ENCODE measurements at places on chromosomes 2 and 18. TPM values are rescaled to one million over a fixed set of nuclear protein-coding genes. Genes with fewer than 3 reads are reported as not detected.
A peak's percentile ranks its signal among the peaks of the same experiment; 100 is the strongest.

DNA sequence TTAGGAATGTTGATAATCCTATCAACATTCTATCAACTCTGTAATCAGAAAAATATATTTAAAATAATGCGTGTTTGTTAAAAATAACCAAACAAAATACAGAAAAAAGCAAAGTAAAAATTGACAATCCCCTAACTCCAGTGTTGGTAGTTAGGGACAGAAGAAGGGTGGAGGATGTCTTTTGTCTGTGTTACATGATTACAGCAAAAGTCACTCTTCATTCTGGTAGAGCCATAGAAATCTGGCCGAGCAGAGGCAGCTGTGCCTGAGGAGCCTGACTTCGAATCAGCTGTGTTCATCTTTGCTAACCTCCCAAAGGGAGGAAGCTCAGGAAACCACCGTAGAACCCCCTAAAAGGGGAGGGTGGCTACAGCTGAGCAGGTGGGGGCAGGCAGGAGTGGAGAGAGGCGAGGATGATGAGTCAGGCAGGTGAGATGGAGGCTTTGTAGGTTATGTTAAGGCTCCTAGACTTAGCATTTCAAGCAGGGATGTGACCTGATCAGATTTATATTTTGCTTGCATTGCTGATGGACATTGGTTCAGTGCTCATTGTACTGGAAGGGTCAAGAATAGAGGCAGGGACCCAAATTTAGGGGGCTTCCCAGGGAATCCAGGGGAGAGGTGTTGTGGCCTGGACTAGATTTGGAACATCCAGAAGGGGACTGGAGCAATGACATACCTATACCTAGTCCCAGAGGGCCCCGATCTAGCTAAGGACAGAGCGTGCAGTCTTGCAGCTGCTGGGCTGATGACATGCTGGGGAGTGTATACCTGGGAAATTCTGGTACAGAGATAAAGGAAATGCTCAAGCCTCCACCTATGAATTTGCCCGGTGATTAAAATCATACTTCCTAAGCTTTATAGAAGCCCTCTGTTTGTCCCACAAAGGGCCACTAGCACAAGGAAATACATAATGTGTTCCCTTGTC is 95.7 kb downstream of the NEDD4L start:
- no peak for DNase-seq

DNA sequence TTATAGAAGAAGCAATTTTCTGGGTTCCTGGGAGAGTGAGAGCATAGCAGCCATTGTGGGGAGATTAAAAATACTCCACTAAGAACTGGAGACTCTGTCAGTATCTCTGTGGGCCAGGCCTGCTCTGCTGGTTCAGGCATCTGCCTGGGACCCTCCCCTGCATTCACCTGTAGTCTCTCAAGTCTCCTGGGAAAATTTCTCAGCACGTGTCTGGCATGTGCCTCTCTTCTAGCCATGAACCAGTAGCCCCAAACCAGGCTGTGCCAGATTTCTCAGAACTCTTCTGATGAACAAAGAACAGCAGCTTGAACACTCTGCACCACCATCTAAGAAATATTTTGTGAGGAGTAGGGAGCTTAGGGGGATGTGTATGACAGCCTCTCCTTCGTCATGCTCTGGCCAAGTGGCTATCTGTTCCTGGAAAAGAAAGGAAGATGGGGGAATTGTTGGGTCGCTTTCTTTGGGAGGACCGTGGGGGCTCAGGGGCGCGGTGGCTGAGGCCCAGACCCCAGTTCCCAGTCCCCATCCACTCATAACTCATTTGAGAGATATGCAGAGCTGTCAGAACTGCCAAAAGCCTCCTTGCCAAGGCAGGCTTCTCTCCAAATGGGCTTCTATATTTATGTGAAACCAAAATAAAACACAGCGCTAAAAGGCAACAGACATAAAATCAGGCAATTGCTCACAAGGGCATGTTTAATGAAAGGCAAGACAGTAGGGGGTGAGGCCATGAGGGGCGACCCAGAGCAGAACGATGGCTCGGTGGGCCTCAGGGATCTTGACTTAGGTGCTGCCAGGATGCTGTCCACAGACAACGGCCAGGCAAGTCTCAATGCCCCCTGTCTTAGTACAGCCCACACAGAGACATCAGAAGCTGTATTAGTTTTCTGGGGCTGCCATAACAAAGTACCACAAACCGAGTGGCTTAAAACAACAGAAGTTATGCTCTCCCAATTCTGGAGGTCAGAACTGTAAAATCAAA is 114.7 kb upstream of the TNP1 start:
- no peak for DNase-seq

- DNase-seq = no peak
These were observed 281.2 kb upstream of the LYPD1 start for GRCh38 chr2:132951008-132951714.

GRCh38 chr18:79552140-79552631 is 127.4 kb upstream of the CTDP1 start:
- DNase-seq = peak; percentile 62

GRCh38 chr2:127226520-127227263 is 6.6 kb upstream of the CYP27C1 start:
- DNase-seq = peak; percentile 56

DNA sequence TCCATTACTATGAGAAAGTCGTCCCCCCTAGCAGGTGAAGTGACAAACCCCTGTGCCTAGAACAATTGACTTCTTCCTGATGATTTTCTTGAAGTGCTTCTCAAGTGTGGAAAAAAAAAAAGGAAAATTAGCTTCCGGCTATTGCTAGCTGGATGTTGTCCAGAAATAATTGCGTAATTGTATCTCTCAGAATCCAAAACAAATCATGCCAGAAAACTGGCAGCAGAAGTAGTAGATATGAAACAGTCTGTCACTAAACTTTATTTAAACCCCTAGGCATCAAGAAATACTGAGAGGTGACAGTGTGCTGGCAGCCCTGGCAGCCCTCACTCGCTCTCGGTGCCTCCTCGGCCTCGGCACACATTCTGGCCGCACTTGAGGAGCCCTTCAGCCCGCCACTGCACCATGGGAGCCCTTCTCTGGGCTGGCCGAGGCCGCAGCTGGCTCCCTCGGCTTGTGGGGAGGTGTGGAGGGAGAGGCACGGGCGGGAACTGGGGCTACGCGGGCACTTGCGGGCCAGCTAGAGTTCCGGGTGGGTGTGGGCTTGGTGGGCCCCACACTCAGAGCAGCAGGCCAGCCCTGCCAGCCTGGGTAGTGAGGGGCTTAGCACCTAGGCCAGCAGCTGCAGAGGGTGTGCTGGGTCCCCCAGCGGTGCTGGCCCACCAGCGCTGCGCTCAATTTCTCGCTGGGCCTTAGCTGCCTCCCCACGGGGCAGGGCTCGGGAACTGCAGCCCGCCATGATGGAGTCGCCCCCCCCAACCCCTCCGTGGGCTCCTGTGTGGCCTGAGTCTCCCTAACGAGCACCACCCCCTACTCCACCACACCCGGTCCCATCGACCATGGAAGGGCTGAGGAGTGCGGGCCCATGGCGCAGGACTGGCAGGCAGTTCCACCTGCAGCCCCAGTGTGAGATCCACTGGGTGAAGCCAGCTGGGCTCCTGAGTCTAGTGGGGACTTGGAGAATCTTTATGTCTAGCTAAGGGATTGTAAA is 80.5 kb upstream of the ABCA12 start:
- no peak for DNase-seq

- DNase-seq = no peak
These were observed 242.0 kb upstream of the STON1 start for GRCh38 chr2:48287976-48288375.

The LOXHD1 gene
- 0.16 TPM for total RNA-seq

The PXDN gene
- total RNA-seq = 100 TPM

All from aorta (tissue), 5 donors.